ENCODE measurements at places on chromosomes 2 and 18.

DNA sequence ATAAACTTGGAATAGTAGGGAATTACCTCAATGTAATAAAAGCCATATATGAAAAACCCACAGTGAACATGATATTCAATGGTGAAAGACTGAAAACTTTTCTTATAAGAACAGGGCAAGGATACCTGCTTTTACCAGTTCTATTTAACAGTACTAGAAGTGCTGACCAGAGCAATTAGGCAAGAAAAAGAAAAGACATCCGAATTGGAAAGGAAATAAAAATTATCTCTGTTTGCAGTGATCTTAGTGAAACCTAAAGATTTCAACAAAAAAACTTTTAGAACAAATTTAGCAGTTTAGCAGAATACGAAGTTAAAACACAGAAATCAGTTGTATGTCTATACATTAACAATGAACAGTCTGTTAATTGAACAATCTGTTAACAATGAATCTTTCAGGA lies 69.1 kb downstream of the MIB1 start:
- DNase-seq: no peak

DNA sequence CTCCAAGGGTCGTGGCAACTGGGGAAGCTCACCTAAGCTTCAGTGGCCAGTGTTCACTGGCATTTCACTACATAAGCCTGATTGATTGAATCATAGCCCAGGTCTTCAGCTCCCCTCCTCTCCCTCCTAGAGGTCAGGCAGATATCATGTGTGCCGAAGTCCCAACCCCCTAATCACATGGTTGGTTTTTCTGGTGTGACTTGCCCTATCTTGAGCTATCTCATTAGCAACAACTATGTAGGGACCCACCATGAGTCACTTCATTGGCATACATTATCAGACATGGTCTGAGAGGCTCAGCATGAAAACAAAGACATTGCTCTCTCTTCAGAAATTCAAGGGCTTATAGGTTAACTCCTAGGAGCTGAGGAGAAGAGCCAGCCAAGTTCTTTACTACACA lies 76.8 kb downstream of the LYPD1 start:
- DNase-seq: no peak

- DNase-seq: no peak
These were observed 3.6 kb downstream of the REG3A start for GRCh38 chr2:79155826-79156476.

DNA sequence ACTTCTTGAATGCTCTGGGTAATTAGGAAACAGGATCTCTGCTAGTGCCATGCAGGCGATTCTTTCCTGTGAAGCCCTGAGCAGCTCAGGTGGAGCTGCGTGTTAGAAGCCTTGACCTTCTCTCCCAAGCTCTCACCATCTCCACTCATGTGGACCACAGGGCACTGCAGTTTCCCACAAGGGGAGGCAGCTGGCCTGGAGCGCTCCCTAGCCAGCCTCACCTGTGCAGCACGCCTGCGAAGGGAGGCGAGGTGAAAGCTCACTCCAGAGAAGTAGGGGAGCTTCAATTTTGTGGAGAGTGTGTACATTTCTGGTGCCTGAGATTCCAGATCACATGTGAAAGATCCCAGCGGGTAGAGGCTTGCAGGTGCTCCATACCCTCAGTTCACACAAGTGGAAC lies 11.1 kb upstream of the HES6 start:
- no peak for DNase-seq

- no peak for DNase-seq
These were observed 307.3 kb upstream of the CHAC2 start for GRCh38 chr2:53460347-53460746.

DNA sequence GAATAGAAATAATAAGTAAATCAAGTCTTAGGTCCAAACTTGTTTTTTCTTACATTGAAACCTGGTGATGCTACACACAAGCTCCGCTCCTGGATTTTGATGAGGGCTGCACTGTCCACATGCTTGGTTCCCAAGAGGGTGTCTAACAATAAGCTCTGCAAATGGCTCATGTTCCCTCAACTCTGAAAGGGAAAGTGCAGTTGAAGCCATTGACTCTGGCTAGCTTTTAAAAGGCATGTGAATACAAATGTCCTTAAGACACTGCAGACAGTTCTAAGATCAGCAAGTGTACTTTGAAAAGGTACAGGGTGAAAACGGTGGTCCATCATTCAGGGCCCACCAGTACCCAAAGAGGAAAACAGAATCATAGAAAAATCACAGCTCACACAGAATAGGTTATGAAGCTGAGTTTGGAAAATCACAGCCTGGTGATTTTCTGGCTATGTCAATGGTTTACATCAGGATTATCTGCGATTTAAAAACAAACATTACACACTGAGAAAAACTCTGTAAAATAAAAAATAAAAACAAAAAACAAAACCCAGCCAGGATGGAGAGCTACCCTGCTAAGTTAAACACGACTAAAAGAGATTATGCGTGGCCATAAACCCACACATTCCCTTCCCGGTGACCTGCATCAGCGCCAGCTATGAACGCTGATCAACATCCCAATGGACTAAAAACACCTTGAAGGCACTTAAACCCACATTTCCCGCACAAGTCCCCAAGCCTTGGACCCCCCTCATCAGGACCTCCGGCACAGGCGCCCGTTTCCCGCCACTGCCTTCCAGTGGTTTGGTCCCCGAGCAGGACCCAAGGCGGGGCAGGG lies 554 bp downstream of the PFN4 start:
- DNase-seq: no peak

- DNase-seq: no peak
These were observed 547.2 kb upstream of the SETBP1 start for GRCh38 chr18:44133483-44133882.

- no peak for DNase-seq
These were observed 28.6 kb upstream of the SLC35F5 start for GRCh38 chr2:113784823-113785744.

DNA sequence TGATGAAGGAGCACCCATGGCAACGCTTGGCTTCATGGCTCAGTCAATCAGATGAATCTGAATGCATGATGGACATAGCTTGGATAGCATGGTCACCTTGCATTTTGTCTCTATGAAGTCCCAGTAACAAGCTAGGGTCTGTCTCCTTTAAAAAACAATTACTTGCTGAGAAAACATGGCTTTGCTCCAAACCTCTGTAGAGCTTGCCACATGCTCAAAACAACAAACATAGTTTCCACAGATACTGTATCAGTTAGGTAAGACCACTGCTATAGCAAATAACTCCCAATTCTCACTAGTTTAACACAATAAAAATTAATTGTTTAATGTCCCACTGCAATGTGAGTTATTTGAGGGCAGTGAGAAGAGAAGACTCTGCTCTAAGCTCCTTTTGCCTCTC lies 401.0 kb downstream of the IRS1 start:
- no peak for DNase-seq

GRCh38 chr2:178105566-178105965 lies 6.7 kb upstream of the RBM45 start:
- no peak for DNase-seq

DNA sequence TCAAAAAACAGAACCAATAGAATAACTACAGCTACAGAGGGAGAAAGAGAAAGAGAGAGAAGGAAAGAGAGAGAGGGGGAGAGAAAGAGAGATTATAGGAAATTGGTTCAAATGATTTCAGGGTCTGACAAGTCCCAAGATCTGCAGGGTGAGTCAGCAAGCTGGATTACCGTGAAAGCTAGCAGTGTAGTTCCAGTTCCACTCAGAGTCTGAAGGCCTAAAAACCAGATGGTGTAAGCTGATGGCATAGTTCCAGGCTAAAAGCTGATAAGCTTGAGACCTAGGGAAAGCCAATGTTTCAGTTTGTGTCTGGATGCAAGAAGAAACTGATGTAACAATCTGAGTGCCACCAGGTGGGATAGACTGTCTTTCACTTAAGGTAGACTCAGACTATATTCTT lies 397.7 kb downstream of the TRIB2 start:
- DNase-seq: no peak

- no peak for DNase-seq
These were observed 68.1 kb downstream of the EN1 start for GRCh38 chr2:118779362-118779761.

GRCh38 chr2:79446313-79446712 lies 66.5 kb upstream of the CTNNA2 start:
- DNase-seq: no peak

DNA sequence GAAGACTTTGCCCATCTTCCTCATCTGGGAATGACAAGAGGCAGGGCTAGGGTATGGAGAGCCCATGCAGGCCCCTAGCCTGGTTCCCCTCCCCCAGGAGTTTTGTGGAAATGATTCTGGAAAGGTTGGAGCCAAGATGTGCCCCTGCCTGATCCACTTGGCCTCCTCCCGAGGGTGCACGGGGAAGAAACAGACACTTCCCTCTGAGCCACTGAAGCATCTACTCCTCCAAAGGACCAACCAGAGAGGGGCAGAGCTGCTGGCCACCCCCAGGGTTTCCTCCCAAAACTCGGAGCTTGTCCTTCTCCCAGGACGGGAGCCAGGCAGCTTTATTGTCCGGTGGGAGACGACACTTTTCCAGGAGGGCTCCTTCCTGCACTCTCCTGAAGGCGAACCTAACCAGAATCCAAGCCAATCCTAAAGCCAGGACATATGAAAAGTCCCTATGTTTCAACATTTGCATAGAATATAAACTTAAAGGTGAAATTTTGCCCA lies 149.2 kb upstream of the COPS8 start:
- no peak for DNase-seq

GRCh38 chr2:238655198-238655860 lies 192.6 kb upstream of the TWIST2 start:
- DNase-seq: no peak

- no peak for DNase-seq
These were observed 201.8 kb upstream of the GALNT5 start for GRCh38 chr2:157055660-157056199.

DNA sequence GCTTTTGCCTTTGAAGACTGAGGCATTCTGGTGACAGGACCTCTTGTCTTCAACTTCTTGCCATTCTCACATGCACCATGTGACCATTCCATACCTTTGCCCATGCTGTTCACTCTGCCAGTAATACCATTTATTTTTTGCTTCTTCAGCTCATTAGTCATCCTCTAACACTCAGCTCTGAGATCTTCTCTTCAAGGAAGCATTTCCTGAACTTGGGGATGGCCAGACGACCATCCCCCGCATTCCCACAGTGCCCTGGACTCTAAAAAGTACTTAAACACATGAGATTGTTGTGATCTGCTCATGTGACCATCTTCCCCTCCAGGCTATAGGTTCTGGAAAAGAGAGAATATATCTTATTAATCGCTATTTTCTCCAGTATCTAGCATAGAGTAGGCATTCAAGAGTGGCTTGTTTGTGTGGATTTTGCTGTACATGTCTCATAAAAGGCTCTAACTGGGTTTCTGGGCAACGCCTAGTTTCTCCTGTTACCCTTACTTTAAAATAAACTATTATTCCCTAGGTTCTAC lies 33.9 kb downstream of the PAX3 start:
- DNase-seq: no peak

DNA sequence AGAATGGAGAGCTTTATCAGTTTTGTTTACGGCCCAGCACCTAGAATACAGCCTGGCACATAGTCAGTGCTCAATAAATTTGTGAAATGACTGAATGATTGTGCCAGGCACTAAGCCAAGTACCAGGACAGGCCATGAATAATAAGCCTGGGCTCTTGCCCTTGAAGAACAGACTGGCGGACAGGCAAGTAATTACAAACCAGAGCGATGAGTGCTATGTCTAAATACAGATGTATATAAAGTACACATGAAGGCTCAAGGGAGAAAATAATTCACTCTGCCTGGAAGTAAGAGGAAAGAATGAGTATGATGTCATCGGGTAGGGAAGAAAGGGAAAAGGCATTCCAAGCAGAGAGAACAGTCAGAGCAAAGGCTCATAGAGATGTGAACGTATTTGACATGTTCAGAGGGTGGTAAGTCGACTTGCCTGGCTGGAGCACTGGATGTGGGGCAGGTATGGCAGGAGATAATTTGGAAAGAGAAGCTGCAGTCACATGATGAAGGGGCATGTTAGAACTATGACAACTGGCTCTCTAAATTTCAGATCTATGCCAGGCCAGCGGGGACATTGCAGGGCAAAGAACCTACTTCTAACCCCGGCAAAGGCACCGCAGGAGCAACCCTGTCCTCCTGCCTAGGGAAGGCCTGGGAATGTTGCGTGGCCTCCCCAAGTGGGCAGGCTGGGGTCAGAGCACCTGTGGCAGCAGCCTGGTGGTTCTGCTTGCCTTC lies 119.1 kb upstream of the STPG4 start:
- no peak for DNase-seq

DNA sequence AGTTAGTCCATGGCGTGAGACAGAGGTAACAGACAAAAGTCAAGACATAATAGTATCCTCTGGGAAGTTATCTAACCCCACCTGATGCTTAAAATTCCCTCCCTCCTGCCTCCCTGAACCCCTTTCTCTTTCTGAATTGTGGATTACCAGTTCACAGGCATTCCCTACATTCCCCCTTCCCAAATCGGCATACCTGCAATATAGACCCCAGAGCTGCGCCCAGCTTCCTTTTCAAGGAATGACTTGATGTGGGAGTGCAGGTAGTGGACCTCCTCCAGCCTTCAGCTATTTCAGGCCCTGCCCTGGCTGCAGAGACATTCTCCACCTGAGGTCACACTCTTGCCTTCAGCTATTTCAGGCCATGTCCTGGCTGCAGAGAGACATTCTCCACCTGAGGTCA lies 111.1 kb upstream of the KLF7 start:
- no peak for DNase-seq

DNA sequence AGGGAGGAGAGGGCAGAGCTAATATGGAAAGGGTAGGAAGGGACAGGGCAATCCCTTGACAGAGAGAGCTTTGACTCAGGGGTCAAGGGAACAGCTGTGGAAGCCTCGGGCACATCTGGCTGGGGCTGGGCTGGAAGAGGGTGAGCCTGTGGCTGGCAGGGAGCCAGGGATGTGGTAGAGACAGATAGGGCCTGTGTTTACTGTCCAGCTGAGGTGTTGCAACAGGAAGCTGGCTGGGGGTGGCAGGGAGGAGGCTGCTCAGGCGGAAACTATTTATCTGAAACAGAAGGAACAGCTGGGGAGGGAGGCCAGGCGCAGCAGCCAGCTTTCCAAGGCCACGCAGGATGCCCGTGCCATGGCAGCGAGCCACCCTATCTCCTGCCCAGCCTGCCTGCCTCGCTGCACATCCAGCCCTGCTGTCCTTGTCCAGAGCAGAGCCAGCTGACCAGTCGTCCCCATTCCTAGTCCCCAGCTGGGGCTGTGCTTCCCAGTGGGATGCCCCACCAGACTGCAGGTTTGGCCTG lies 264.7 kb downstream of the CYP26B1 start:
- DNase-seq: no peak

DNA sequence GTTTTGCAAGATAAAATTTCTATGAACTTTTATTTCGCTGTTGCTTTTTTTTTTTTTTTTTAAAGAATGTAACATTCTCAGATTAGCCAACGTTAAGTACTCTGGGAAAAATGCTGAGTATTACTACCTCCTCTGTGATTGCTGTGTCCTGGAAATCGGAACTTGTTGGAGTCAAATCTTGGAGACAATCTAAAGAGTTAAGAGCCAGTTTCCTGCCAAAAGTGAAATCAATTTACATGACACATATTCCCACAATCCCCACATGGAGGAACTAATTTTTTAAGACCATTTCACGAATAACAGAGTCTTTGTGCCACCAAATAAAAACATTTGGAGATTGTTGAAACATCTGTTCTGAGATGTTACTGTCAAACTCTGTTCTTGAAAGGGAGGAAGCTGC lies 127.8 kb downstream of the MEP1B start:
- DNase-seq: no peak

GRCh38 chr2:101152272-101153076 lies 1.3 kb upstream of the TBC1D8 start:
- DNase-seq: no peak

- no peak for DNase-seq
These were observed 315.0 kb upstream of the TFPI start for GRCh38 chr2:187869195-187869594.
